ENCODE measurements at places on chromosomes 12 and 14.

- no peak for DNase-seq
These were observed 22.8 kb downstream of the RAB35 start for GRCh38 chr12:120093592-120094355.

DNA sequence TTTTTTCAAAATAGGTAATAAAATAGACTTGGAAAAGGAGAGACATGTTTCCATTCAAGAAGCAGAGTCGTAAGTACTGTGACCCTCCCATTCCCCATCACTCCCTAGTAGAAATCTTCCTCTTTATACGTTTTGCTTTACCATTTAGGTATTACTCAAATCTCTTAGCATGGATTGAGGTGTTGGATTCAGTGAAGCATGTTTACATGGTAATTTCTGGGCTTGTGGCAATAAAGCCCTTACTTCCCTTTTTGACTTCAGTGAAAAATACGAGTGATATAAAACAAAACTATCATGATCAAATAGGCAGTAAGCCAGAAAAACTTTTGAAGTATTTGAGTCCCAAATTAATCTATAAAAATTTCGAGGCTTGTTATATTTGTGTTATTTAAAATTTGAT, 27.4 kb downstream of the RAB21 start:
- no peak for DNase-seq

- DNase-seq: no peak
These were observed 33.8 kb downstream of the CCDC92 start for GRCh38 chr12:123938679-123939480.

DNA sequence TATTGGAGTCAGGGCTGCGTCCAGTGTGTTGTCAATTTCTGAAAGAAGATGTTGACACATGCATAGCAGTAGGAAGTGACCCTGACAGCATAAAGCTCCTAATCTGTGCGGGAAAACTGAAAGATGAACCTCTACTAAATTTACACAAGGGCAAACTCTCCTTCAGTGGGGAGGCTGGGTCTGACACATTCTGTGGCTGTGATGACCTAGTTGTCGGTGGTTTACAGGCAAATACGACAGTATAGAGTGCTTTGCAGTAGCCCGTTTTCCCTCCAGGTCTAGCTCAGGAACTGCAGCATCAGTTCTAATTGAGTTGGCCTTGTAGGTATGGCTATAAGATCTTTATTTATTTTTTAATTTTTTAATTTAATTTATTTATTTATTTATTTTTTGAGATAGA, 14.8 kb upstream of the GABARAPL1 start:
- DNase-seq: no peak

GRCh38 chr14:94517641-94518257, 8.5 kb upstream of the SERPINA12 start:
- no peak for DNase-seq
